ENCODE measurements at places on chromosomes 5 and 9.

GRCh38 chr9:34559624-34560455 lies 29.7 kb downstream of the CNTFR start:
- peak; percentile 29 for DNase-seq

- DNase-seq, result no peak
These were observed 587.2 kb upstream of the SEMA6A start for GRCh38 chr5:117161718-117162335.

- DNase-seq, result no peak
These were observed 206.3 kb downstream of the EFNA5 start for GRCh38 chr5:107464416-107464815.

DNA sequence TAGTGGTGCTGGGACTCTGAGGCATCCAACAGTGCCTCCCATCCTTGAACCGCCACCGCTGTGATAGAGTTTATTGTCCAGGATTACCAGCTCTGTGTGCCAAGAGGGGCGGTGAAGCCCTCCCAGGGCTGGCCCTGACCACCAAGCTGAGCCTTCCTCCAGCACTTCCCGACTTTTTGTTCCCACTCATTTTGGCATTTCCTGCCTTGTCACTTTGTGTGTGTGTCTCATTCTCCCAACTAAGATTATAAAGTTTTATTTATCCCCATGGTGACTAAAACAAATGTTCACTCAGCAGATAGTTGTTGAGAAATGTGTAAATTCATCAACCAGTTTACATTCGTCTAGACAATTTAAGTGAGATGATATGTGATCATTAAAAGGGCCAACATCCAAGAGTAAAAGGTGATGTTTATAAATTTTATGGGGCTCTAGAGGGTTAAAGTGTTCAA lies 2.5 kb downstream of the F2R start:
- peak; percentile 72 for DNase-seq

GRCh38 chr5:142465476-142465875 lies 140.7 kb upstream of the SPRY4 start:
- DNase-seq, result no peak

GRCh38 chr5:105630803-105631202 lies 2039.9 kb downstream of the EFNA5 start:
- DNase-seq, result no peak

DNA sequence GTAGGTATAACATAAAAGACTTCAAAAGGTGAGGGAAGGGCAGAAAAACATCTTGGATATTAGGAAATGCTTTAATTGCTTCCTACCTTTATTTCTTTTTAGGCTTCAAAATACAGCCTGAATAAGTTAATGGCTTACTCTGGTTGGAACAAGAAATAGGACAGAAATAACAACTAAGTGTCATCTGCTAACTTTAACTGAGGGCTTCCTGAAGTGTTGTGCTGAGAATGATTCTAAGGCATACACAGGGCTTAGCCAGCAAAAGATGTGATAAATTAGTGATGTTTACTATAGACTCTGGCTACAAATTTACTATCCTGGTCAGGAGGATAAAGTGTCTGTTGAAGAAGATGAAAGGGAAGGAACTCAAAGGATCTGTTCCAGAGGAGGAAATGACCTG lies 34.2 kb downstream of the ABHD17B start:
- DNase-seq, result no peak

DNA sequence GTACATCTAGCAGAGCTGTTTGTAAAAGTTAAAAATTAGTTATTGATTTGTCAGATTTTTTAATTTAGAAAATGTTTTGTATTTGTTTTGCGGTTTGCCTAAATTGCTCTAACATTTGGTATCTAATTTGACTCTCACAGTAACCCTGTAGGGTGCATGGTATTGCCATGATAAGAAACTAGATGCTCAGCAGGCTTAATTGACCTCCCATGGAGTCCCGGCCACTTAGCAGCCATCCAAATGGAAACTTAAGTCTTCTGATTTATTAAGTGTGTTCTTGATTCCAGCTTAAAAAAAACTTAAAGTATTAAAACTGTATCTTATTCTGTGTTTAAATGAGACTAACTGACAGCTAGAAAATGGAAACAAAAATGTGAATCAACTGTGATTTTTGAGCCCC lies 54.5 kb downstream of the CAST start:
- no peak for DNase-seq

- peak; percentile 8 for DNase-seq
These were observed 51.8 kb downstream of the ELAVL2 start for GRCh38 chr9:23774266-23774665.

GRCh38 chr5:154268073-154268472 lies 77.5 kb downstream of the GALNT10 start:
- DNase-seq, result no peak

- no peak for DNase-seq
These were observed 1015.1 kb downstream of the TLE4 start for GRCh38 chr9:80586786-80587330.

Data from fibroblast of skin of back (primary cell).